HFFc6 (cell line): ENCODE measurements at places on chromosomes 7 and 10. TPM values are rescaled to one million over a fixed set of nuclear protein-coding genes. Genes with fewer than 3 reads are reported as not detected.

- no peak for DNase-seq
Observed at GRCh38 chr7:6637544-6638229, 569 bp downstream of the ZNF316 start.

- DNase-seq: no peak
Observed at GRCh38 chr10:130392031-130392430, 255.8 kb downstream of the GLRX3 start.

DNA sequence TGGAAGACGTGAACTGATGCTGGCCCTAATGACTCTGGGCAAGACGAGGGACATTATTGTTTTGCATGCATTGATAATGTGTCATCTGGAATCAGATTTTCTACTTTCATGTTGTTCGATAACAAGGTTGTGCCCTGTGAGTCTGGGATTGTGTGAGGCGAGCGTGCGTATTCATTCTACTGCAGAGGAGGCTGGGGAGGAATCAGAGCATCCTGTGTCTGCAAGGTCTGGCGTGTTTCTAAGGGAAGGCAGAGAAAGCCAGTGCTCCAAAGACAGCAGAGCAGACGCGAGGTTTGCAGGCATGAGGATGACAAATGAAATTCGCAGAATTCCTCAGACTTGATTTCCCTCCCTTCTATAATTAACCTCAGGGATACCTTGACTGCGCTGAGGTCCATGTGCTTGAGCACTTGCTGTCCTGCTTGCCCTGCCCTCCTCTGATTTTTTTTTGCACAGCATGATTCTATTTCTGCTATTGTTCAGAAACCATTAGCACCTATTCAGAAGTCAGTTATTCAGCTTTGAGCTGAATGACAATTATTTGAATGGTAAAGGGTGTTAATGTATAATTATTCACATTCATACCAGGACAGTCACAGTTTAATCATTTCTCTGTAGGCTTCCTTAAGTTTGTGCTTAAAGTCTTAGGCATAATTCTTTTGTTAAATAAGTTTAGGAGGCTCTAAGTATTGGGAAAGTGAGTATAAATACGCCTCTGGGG, 233.6 kb downstream of the EBF3 start:
- DNase-seq: no peak

- DNase-seq: no peak
Observed at GRCh38 chr10:70847659-70848360, 32.1 kb downstream of the SGPL1 start.

DNA sequence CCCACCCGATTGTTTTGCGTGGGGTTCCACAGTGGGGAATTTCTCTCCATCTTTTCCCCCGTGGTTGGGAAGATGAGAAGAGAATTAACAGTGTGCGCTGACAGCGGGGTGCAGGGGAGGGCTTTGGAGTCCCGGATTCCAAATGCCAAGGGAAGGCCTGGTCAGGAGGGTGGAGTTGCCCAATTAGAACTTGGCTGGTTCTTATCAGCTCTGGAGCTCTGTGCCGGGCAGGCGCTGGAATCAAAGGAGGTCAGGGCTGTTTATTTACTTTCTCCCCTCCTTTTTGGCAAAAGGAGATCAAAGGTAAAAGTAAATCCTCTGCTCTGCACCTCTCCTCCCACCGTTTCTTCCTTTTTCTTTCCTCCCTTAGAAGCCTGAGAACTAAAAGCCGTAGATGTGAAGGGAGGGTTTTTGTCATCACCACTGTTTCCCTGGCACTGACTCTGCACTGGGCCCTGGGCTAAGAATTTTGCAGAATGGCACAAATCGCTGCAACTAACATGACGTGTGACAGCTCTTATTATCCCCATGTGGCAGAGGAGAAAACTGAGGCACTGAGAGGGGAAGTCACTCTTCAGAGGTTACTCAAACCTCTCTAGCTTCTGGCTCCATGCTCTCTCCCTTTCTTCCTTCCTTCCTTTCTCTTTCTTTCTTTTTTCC, 95.2 kb upstream of the ZNF716 start:
- DNase-seq: no peak

GRCh38 chr10:20709708-20710107, 187.4 kb downstream of the NEBL start:
- no peak for DNase-seq

DNA sequence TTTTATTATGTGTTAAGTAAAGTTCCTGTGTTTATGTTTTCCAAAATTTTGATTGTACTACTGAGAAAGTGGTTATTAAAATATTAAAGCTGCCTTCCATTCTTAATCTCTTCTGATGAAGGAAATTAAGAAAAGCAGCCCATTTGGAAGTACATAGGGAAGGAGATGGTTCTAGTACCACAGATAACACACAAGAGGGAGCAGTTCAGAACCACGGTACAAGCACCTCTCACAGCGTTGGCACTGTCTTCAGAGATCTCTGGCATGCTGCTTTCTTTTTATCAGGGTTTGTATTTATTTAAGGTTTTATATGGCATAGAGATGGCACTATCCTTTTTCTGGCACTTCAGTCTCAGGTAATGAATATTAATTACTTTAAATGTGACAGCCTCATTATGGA, 111.6 kb downstream of the PHTF2 start:
- DNase-seq: no peak

- no peak for DNase-seq
Observed at GRCh38 chr10:29874606-29875269, 184.6 kb downstream of the JCAD start.

DNA sequence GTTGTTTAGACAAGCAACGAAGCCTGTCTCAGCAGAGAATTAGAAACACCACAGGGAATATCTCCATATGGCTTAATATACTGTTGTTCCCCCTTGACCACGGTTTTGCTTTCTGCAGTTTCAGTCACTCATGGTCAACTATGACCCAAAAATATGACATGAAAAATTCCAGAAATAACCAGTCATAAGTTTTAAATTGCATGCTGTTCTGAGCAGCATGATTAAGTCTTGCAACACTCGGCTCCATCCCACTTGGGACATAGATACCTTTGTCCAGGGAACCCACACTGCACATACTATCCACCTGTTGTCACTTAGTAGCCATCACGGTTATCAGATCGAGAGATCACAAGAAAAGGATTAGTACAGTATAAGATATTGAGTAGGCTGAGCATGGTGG, 60.7 kb upstream of the FOXK1 start:
- DNase-seq: no peak

GRCh38 chr7:129502708-129503685, 666 bp downstream of the SMKR1 start:
- no peak for DNase-seq

- peak; percentile 32 for DNase-seq
Observed at GRCh38 chr10:51170518-51171245, 96.4 kb downstream of the PRKG1 start.

GRCh38 chr10:91909117-91909677, at the start of gene FGFBP3:
TSS of gene FGFBP3 (minus strand) at chr10:91909486. CDS start at chr10:91908969, 517 bp downstream.
- DNase-seq: no peak

DNA sequence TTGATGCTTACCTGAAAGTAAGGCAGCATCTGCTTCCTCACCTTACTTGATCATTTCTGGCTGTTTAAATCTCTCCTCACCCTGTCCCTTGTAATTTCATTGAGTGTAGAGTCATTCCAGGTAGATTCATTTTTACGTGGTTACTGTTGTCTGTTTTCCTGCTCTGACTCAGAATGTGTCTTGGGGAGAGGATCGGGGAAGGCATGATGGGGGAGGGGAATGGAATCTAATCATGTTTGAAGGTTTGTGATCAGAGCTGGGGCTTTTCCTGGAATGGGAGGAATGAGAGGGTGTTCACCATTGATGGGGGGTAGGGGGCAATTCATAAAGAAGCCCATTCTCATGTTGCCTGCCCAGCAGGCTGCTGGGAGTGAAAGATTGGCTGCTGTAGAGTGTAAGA, 18.7 kb downstream of the SEC24C start:
- DNase-seq: peak; percentile 55

GRCh38 chr10:11719496-11720259, 22.5 kb upstream of the ECHDC3 start:
- no peak for DNase-seq

DNA sequence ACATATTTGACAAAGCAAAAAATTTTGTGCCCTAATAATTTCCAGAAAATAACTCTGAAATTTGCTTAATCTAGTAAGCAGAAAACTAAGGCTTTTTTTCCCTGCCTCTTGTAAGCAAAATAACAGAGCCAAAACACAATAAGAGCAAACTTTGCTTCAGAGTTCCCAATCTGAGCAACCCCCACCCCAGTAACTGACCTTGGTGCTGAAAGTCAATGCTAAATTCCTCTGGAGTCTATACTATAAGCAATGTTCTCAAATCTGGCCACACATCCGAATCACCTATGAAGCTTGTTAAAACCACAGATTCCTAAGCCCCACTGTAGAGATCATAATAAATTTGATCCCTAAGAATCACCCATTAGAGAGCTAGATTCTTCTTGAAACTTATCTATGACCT, 150.5 kb downstream of the ELAPOR2 start:
- no peak for DNase-seq

GRCh38 chr7:43884209-43884608, 14.9 kb upstream of the MRPS24 start:
- DNase-seq: no peak

Gene PRPS1L1
- total RNA-seq: not detected in 3 replicates

Gene GRID2IP
- total RNA-seq: not detected in 3 replicates

Gene ATP6V1F
- total RNA-seq: 164 to 242 TPM (median 183 TPM) in 3 replicates

Gene LIPN
- total RNA-seq: not detected in 3 replicates

Gene SFRP4
- total RNA-seq: not detected in 3 replicates

Gene CYP3A4
- not detected in 3 replicates for total RNA-seq

Gene PAX4
- total RNA-seq: not detected in 3 replicates

Gene PANK1
- total RNA-seq: 4.2 and 4.7 TPM in 2 replicates

Gene NPFFR1
- not detected in 3 replicates for total RNA-seq

Gene RPP38
- 11.4 to 15.2 TPM (median 12.0 TPM) in 3 replicates for total RNA-seq

Gene ENO4
- not detected in 3 replicates for total RNA-seq

Gene KNDC1
- 0.05 to 0.99 TPM (median 0.28 TPM) in 3 replicates for total RNA-seq
